ENCODE measurements at places on chromosomes 6 and 20.

DNA sequence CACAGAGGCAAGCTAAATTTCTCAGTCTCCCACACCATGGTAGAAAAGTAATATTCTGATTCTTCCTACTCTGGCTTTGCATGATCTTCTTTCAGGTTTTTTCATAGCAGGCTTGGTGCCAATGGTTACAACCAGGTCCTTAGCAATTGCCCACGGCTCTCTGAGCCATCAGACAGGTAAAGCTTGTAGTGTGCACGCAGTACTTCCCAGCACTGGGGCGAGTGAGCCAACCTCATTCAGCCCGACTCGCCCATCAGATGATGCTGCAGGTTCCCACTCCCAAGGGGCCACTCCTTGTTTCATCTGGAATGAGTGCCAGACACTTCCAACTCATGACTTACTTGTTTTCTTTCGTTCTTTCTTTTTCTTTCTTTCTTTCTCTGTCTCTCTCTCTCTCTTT is 78.3 kb downstream of the PERP start:
- DNase-seq, result no peak

- no peak for DNase-seq
These were observed 178.1 kb upstream of the PRDM1 start for GRCh38 chr6:105907991-105908390.

GRCh38 chr20:24795436-24795835 is 153.6 kb upstream of the CST7 start:
- no peak for DNase-seq

DNA sequence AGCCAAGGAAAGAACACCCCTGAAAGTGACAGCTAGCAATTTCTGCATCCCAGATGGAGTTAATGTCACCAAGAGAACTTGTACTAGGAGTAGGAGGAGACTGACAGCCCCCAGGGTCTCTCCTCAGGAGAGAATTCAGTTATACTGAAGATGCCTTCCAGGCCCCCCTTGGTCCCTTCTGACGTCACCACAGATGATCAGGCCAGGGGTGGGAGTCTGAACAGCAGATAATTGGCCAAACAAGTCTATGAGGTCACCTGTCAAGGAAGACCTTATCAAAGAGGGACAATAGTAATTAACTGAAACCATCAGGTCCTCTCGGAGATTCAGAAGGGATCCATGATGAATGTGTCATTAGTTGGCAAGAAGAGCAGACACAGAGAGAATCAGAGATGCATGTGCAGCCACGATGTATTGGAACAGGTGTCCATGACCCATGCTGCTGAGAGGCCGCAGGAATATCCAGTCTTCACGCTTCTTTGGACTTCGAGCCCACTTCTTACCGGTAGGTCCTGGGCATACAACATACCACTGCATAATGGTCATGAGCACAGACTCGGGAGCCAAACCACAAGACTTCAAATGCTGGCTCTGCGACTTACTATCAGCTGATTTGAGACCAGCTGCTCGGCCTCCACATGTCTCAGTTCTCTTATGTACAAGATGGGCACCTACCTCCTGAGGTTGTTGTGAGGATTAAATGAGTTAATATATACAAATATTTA is 10.2 kb downstream of the TRIM10 start:
- peak; percentile 88 for DNase-seq

GRCh38 chr20:19932170-19932667 is 84.9 kb upstream of the NAA20 start:
- no peak for DNase-seq

GRCh38 chr6:151647976-151648639 is 154.3 kb downstream of the CCDC170 start:
- DNase-seq, result no peak

GRCh38 chr6:157203764-157204163 is 119.6 kb downstream of the TMEM242 start:
- no peak for DNase-seq

GRCh38 chr6:109308018-109308492 is 74.2 kb downstream of the CD164 start:
- DNase-seq, result peak; percentile 80

GRCh38 chr6:63267828-63268227 is 52.0 kb downstream of the LGSN start:
- no peak for DNase-seq

DNA sequence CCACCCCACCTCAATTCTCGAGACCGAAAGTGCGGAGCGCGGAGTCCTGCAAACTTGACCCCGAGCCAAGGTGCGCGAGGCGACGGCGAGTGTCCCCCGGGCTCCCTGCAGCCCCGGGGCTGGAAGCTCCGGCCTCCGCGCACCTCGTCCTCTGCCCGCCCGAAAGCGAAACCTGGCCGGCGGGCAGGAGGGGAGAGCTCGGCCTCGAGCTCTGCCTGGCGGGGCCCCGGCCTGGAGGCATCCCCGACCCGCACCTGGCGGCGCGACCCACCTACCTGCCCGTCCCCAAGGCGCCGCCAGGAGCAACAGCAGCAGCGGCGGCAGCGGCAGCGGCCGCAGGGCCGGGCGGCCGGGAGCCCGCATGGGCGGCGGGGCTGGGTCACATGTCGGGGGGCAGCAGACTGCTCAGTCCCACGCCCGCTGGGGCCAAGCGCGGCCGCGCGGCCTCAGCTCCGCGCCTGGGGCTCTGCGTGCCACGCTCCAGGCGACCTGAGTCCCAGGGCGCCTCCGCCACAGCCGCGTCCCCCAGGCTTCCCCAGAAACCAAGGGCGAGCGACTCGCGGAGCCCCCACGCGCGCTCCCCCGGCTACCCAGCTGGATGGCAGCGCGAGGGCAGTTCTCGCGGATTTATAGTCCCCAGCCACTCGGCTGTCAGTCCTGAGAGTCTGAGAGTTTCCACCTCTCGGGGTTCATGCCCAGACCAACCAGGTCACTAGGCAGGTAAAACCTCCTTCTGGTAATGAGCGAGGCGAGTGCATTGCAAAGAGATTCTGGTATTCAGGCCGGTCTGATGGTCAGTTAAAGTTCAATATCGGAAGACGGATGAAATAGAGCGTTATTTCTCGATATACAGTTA is at the start of gene IL20RA:
IL20RA (minus strand) TSS at position 600 of the 856 bp plus-strand sequence; CDS start at position 363, 237 bp downstream.
- no peak for DNase-seq

- no peak for DNase-seq
These were observed 52.9 kb downstream of the FAM83B start for GRCh38 chr6:54899442-54899841.

DNA sequence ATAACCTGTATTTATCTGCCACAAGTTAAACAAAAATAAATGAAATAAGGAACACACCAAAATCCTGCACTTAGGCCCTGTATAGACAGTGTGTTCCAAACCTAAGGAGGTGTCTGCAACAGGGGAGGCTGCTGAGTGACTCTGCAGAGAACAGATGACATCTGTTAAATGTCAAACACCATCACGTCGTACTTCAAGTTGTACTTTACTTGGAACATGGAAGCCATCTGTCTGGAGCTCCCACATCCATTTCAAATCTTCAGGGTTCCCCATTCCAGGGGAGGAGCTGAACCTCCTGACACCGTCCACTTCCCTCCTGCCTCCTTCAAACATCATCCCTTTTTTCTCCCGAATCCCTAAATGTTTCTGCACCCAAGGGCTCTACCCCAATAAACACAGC is 1.8 kb upstream of the MAP7 start:
- no peak for DNase-seq

- peak; percentile 43 for DNase-seq
These were observed 4.7 kb downstream of the CCN2 start for GRCh38 chr6:131946404-131946991.

DNA sequence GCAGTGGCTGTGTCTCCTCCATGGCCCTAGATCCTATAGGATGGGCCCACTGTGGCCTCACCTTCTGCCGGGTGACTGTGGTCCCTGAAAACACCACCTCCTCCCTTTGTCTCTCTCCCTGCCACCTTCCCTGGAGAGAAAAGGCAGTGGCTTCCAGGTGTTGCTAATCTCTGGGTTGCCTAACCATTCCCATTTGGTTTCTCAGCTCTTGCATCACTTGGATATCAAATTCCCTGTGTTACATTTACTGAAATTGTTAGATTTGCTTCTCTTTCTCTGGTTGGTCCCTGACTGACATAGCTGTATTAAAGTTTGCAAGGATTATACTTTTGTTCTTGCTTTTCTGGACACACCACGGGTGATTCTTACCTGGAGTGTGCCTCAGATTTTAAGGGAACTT is 9.3 kb upstream of the ZFP64 start:
- DNase-seq, result no peak

- no peak for DNase-seq
These were observed 43.0 kb upstream of the CD2AP start for GRCh38 chr6:47434372-47435253.

DNA sequence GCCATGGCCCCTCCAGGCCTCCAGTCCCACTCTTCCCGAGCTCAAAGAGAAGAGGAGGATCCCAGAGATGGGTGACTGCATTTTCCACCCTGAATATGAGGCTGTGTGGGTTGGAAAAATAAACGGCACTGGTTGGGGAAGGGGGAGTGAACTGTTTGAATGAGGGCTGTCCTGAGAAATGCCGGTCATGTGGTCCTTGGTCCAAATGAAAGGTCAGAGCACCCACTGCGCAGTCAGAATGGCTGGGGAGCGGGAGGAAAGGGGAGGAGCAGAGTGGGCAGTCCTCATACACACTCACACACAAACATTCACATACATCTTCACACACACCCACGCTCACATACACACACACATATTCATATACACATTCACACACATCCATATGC is 83.1 kb downstream of the MRPL14 start:
- peak; percentile 63 for DNase-seq

- peak; percentile 72 for DNase-seq
These were observed 10.6 kb downstream of the TRIB3 start for GRCh38 chr20:391041-391711.

- DNase-seq, result no peak
These were observed 602.4 kb downstream of the COL12A1 start for GRCh38 chr6:74603322-74604076.

DNA sequence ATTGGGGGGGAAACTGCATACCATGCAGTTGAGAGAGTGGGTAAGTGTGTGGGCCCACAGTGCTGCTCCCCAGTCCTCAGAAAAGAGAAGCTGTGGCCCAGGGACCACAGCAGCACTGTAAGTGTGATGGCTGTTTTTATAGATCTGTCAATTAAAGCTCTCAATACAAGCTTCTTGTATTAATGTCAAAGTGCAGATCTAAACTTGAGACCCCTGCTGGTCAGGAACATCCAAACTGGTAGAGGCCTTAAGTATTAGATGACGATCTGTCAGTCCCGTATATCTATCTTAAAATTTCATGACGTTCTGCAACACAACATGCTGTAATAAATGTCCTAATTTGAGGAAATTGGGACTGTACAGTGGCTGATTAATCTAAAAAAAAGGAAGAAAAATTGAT is 74.8 kb downstream of the TULP4 start:
- no peak for DNase-seq

DNA sequence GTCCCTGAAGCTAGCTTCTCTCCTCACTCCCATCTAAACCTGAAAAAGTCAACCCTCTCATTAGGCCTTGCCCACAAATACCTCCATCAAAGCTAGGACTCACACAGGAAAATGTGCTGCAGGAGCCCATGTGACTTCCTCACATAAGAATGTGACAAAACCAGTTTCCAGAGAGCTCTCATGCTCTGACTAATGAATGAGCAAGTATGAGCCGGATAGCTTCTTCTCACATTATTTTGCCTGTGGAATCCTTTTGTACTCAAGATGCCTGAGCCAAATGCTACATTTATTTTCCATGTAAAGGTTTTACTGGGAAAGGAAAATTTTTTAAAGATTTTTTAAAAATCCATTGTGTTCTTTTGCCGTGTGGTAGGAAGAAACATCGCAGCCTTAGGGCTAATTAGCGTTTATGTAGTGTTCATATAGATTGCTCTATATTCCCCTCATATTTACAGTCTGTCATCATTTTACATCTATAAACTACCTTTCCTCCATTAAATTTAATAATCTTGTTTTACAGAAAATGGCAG is 68.6 kb upstream of the CCN6 start:
- peak; percentile 98 for DNase-seq

DNA sequence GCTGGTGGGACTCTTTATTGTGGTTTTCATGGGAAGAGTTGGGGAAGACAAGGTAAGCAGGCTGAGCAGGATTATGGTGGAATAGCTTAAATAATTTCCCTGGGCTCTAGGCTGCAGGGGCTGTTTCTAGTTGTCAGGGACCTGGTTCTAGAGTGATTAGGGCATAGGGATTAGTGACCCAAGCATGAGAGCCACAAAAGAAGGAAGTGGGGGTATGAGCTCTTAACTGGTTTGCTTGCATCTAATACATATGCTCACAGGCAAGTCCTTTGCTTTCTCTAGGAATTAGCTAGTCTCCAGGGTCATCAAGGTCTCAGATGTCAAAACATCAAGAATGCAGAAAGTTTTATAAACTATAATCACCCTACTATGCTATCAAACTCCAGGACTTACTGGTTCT is 67.5 kb upstream of the NRN1 start:
- DNase-seq, result no peak

GRCh38 chr6:96007663-96008062 is 8.1 kb upstream of the FUT9 start:
- no peak for DNase-seq

DNA sequence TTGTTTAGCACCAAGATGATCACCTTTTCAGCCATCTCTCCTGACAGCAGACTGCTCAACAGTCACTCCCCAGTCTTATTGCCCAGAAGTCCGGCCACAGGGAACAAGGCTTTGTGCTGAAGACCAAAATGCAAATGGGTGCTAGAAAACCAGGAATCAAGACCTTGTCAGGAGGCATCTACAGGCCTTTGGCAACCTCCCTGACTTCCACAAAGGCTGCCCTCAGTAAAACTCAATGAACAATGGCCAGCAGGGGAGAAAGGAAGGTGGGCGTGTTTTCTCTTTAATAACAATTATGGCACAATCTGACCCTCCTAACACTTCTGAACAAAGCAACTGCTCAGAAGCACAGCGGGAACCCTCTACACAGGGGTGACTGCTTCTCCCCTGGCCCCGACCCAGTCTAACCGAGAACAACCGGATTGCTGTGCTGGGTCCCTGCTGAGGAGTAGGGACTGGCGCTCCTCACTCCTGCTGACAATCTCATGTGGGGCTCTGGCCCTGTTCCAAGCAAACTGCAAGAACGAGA is 41.6 kb downstream of the PLCG1 start:
- peak; percentile 26 for DNase-seq

GRCh38 chr6:110255211-110255750 is 75.1 kb downstream of the CDC40 start:
- DNase-seq, result peak; percentile 35

DNA sequence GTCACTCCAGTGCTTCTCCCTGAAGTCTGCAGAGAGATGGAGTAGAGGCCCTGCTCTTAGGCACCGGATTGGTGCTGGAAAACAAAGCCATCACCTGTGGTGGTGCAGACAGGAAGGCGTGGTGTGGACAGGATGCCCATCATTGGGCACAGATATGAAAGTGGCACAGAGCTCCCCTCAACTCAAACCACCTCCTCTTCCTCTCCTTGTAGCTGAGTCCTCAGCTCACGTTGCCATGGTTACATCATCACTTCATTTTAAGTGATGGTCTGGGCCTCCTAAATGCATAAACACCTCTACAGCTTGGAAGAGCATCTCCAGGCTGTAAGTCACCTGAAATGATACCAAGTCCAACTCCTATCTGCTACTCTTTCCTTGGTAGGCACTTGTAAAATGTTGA is 8.0 kb upstream of the RTF2 start:
- DNase-seq, result no peak

- DNase-seq, result no peak
These were observed 49.6 kb upstream of the SNAP91 start for GRCh38 chr6:83758533-83758932.

GRCh38 chr6:96626759-96627364 is 63.9 kb downstream of the FHL5 start:
- DNase-seq, result peak; percentile 61

GRCh38 chr6:13398069-13398381 is 69.7 kb upstream of the TBC1D7 start:
- DNase-seq, result peak; percentile 66
